H9 (cell line): ENCODE measurements at places on chromosomes 11 and 22. TPM values are rescaled to one million over a fixed set of nuclear protein-coding genes. Genes with fewer than 3 reads are reported as not detected.

The KRTAP5-10 gene
- not detected in 2 replicates for total RNA-seq

DNA sequence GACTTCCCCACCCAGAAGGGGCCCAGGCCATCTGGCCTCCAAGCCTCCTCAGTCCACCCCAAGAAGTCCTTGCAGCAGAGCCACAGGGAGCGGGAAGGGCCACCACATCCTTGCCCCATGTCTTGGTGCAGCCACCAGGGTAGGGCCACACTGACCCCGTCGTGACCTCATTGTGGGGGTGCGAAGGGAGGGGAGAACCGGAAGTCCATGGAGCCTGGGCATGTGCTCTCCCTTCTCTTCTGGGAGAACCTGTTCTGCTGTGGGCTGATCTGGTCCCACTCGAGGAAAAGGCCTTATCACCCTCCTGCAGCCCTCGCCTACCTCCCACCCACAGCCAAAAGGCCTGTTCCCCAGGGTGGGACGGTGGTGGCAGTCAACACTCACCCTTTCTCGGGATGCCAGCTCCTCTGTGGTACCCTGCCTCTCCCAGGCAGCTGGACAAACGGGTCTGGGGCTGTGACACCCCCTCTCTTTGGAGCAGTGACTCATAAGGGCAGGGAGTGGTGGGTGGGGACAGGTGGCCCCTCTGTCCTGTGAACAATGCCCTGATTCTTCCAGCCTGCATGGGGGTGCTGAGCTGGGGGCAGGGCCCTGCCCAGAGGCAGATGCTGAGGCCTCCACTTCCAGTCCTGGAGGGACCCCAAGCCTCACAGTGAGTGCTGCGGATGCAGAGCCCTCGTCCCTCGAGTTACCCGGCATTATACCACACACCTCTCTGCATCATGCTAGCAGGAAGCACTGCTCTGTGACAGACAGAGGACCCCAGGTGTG, 14.6 kb upstream of the CTSD start:
- H3K27me3 ChIP-seq = no peaks in the 10 kb centered on the region
- DNase-seq = no peak
- H3K36me3 ChIP-seq = no peaks in the 10 kb centered on the region
- H3K4me3 ChIP-seq = no peak overlapping the region
- no peaks in the 10 kb centered on the region; the same call in 1 of the 2 replicates for H3K4me1 ChIP-seq

The ASPHD2 gene
- 7.1 and 8.5 TPM in 2 replicates for total RNA-seq

The GTPBP1 gene
- total RNA-seq = 108 TPM in 2 replicates

The AHNAK gene
- total RNA-seq = 13.9 and 15.2 TPM in 2 replicates

GRCh38 chr11:26191193-26191592, 140.7 kb upstream of the ANO3 start:
- H3K27ac ChIP-seq = no peak overlapping the region
- H3K36me3 ChIP-seq = no peaks in the 10 kb centered on the region
- H3K27me3 ChIP-seq = no peaks in the 10 kb centered on the region
- DNase-seq = no peak
- no peaks in the 10 kb centered on the region for H3K4me1 ChIP-seq

The TRIM6 gene
- 14.1 and 17.9 TPM in 2 replicates for total RNA-seq

The KRTAP5-11 gene
- not detected in 2 replicates for total RNA-seq

The OR5AS1 gene
- not detected in 2 replicates for total RNA-seq

GRCh38 chr11:1928470-1928890, 9.0 kb downstream of the TNNT3 start:
- H3K36me3 ChIP-seq = no peaks in the 10 kb centered on the region
- no peaks in the 10 kb centered on the region for H3K27me3 ChIP-seq
- no peak for DNase-seq

DNA sequence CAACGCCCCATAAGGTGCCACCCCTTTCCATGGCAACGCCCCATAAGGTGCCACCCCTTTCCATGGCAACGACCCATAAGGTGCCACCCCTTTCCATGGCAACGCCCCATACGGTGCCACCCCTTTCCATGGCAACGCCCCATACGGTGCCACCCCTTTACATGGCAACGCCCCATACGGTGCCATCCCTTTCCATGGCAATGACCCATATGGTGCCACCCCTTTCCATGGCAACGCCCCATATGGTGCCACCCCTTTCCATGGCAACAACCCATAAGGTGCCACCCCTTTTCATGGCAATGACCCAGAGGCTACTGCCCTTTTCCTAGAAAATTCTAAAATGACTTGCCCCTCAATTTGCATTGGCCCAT, 72.1 kb downstream of the BRD1 start:
- no peaks in the 10 kb centered on the region for H3K36me3 ChIP-seq
- no peak overlapping the region for H3K4me3 ChIP-seq
- H3K4me1 ChIP-seq = peaks cover 2% of the 10 kb centered on the region; the same call in 1 of the 2 replicates
- no peak for DNase-seq
- no peaks in the 10 kb centered on the region for H3K27me3 ChIP-seq
- H3K27ac ChIP-seq = no peak overlapping the region
